ENCODE measurements at places on chromosomes 16 and 17.

DNA sequence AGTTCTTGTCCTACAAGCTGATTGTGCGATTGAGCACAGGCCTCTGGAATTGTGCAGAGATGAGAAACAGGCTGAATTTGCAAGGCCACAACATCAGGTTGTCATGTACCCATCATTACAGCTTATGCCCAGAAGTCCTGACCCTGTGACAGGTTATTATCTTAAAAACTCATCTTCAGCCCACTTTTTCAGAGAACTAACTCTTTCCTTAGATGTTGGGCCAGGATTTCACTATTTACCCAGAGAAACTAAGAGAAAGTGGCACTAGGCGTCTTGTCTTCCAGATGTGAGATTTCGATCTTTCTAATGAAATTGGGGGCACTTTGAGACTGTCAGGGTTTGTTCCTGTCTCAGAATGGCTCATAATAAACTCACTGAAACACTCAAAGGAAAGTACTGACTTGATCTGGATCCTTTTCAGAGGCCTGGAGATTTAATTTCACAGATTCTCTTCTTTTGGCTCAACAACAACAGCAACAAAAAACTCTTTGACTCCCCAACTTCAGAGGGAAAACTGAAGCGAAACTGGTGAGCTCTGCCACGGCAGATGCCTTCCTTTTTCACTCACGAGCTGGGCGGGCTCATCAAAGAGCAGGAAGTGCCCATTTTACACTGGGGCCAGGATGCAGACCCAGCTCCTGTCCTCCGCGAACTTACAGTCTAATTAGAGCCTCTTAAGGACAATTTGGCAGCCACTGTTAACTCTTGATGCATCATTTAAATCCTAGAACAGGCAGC, 17.7 kb upstream of the SLC12A3 start:
- DNase-seq: no peak

GRCh38 chr17:18877104-18877645, 19.2 kb downstream of the PRPSAP2 start:
- DNase-seq: no peak

DNA sequence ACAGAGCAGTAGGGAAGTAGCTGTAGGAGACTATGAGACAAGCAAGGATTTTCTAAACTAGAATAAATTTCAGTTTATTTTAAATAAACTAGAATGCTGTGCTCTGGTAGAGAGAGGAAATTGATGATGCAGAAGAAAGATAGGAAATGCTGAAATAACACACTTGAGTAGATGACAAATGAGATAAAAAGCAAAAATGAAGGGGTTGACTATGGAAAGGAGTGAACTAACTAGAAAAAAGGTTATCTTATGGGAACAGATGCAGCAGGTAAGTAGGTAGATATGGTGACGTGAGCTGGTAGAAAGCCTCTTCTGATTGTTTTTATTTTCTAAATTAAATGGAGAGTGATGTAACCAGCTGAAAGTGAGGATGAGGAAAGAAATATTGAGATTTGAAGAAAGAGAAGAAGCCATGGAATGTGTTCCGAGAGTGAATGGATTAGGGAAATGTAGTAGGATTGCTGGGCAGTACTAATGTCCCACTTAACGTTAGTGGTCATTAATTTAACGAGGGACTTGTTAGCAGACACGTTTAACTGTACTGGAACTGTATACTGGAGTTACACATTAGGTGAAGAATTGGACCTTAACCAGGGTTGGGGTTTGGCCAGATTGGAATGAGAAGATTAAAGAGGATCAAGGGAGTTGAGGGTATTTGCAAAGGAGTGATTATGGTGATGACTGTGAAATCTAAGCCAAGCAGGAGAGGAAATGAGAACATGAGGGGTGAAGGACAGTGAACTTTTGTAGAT, 196.5 kb downstream of the TANC2 start:
- DNase-seq: no peak

- DNase-seq: no peak
Measured at GRCh38 chr16:81933361-81933760, 77.9 kb downstream of the SDR42E1 start.

DNA sequence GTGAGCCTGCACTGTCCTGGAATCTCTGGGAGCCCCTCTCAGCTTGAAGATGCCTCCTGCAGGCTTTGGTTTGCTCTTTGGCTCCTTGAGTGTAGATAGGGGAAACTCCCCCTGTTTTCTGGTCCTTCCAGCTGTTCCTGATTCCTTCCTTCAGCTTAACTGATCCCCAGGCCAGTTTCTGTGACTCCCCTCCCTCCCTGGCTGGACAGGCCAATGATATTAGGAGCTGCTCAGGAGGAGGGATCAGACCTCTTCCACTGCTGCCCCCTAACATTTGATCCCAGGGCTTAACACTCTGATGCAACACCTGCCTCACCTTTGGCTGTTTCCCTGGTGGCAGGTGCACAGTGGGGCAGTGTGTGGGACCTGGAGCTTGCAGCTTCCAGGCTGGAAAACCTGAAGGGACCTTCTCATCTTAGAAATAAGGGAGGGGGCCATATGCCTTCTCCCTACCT, at the start of gene TAC4:
TAC4 (minus strand) TSS at position 51 of the 455 bp plus-strand sequence. CDS start 52 bp downstream, outside the sequence.
- no peak for DNase-seq

DNA sequence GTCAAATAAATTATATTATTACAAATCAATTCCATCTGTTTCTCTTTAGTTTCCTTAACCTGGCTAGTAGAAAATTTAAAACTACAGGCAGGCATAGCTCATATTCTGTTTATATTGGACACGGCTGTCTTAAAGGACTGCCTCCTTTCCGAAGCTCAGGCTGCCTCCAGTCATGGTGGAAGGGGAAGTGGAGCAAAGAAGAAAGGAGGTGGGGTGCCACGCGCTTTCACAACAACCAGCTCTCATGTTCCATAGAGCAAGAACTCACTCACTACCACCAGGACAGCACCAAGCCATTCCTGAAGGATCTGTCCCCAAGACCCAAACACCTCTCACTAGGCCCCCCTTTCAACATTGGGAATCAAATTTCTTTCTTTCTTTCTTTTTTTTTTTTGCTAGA, 149.3 kb upstream of the KCNJ18 start:
- DNase-seq: no peak

DNA sequence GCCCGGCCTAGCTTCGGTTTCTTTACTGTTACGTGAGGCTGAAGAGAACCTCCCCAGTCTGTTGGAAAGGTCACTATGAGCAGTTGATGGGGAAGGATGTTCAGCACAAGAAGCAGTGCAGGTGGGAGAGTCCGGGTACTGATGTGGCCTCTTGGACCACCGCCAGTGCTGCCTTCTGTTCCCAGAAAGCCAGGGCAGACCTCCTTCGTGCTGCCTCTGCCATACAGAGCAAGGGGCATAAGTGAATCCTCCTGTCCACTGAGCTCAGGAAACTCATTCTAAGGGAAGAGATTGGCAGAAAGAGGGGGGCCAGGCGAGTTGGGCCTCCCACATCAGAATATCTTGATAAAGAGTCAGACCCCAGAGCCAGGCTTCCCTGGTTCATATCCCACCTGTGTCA, 3.7 kb downstream of the PPP4C start:
- DNase-seq: no peak
